ENCODE measurements at places on chromosomes 3 and 15.

DNA sequence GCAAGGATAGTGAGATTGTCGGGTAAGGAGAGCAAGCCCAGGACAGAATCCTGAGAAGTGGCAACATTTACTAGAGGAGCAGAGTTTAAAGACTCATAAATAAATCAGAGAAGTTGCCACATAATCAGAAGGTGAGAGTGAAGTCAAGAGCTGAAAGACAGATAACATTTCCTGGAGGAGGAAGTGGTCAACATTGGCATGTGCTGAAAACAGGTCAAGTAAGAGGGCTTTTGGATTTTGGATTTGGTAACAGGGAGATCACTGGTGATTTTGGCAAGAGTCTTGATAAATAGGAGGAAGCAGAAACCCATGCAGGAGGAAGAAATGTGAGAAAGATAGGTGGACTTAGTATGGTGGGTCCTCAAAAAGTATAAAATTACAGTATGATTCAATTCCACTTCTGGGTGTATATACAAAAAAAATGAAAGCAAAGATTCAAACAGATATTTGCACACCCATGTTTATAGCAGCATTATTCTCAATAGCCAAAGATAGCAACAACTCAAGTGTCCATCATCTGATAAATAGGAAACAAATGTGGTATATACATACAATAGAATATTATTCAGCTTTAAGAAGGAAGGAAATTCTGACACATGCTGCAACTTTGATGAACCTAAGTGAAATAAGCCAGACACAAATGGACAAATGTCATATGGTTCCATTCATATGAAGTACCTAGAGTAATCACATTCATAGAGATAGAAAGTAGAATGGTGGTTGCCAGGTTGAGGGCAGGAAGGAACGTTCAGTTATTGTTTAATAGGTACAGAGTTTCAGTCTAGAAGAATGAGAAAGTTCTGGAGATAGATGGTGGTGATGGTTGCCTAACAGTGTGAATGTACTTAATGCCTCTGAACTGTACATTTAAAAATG lies 27.3 kb upstream of the MBNL1 start:
- ATAC-seq, result peak; percentile 71

- ATAC-seq, result no peak
Measured at GRCh38 chr3:67176396-67176795, 178.3 kb downstream of the KBTBD8 start.

DNA sequence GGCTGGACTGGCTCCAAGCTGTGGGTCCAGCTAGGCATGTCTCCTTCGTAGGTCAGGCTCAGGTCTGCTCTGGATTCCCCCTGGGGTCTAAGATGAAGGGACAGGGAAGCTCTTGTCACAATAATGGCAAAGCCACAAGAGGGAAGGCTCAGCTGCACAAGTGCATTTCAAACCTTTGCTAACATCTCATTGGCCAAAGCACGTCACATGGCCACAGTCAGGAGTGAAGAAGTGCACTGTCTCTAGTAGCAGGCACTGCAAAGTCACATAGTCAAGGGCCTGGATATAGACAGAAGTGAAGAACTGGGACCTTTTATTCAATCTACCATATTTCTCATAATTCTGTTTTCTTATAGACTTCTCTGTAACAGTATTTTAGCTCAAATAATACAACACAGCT lies 20.1 kb downstream of the DLEC1 start:
- no peak for ATAC-seq

DNA sequence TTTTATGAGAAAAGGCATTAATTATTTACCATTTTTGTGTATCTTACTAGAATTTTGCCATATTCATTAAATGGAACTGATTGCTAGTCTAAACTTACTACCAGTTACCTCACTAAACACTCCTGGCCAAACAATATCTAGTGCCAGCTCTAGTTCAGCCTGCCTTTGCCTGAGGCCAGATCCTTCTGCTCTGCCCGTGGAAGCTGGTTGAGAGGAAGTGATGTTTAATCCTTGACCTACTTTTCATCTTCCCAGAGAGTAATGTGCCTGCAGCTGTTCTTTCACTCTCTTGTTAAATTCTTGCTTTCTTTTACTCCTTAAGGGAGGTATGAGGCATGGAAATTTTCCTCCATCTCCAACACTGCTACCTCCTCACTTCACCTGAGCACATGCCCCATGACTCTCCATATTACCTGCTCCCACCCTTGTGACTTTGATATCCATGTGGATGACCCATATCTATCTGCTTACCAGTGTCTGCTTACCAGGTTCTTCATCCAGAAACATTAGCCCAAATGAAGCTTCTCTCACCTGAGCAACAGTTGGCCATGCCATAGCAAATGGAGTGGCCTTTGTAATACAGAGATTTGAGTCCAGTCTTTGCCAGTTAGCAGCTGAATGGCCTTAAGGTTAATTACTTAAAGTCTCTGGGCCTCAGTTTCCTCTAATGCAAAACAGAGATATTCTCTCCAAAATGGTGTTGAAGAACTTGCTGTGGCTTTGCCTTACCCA lies 53.4 kb downstream of the UBE2E1 start:
- peak; percentile 55 for ATAC-seq

GRCh38 chr3:123653221-123653682 lies 68.4 kb upstream of the HACD2 start:
- no peak for ATAC-seq

GRCh38 chr15:44489464-44489863 lies 47.5 kb upstream of the EIF3J start:
- peak; percentile 98 for ATAC-seq

- no peak for ATAC-seq
Measured at GRCh38 chr3:133474251-133474801, 74.5 kb downstream of the BFSP2 start.

Data from activated T-helper 17 cell treated with anti-CD3 and anti-CD28 coated beads, Interleukin-2, amount 50 U/mL, for 72 hours (primary cell).